Activated CD8-positive, alpha-beta memory T cell treated with anti-CD3 and anti-CD28 coated beads for 4 hours (primary cell): ENCODE measurements at places on chromosomes 5 and 9.

DNA sequence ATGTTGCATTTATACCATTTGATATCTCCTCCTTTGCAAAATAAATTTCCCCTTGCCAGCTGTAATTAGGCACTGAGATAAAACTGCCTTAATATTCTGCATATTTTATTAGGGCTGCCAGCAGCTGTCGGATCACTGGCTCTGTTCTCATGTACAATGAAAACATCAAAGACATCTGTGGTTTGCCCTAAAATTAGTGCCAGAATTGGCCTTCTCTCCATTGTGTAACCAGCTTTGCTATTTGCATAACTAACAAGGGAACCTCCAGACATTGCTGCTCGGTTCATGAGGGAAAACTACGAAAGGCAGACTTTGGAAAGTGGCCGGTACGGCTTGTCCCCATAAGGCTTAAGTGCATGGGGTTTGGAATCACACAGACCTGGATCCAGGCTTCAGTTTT, 45.5 kb upstream of the KIF2A start:
- DNase-seq: no peak

DNA sequence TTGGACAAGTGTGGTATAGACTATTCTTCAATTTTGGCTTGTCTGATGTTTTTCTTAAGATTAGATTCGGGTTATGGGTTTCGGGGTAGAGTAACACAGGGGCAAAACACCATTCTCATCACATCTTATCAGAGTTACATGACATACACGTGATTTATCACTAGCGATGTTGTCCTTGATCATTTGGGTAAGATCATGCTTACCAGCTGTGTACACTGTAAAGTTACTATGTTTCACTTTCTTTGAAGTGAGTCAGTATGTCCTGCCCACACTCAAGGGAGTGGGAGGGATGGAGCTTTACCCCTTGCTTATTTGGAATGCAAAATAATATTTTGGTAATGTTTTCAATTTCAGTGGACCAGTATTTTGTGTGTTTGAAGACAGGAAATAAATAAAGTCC, 101.8 kb upstream of the TAF11L2 start:
- no peak for DNase-seq

- no peak for DNase-seq
Measured at GRCh38 chr5:163498886-163499285, 6.5 kb upstream of the MAT2B start.

- DNase-seq: no peak
Measured at GRCh38 chr9:23887781-23888180, 61.7 kb upstream of the ELAVL2 start.

DNA sequence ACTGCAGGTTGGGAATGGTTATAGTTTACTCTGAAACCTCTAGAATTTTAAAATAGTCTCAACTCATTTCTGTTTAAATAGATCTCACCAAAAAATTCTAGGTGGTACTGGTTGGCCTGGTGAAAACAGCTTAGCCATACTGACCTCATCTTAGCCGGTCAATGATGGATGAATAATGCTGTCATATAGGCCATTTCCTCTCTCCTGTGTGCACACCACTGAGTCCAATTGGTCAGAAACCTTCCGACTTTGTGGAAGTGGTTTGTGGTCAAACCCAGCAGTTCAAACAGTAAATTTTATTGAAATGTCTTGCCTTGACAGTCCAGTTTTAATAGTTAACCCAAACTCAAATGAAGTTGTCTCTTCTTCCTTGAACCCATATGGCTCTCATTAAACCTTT, 98.6 kb downstream of the GIN1 start:
- DNase-seq: no peak

DNA sequence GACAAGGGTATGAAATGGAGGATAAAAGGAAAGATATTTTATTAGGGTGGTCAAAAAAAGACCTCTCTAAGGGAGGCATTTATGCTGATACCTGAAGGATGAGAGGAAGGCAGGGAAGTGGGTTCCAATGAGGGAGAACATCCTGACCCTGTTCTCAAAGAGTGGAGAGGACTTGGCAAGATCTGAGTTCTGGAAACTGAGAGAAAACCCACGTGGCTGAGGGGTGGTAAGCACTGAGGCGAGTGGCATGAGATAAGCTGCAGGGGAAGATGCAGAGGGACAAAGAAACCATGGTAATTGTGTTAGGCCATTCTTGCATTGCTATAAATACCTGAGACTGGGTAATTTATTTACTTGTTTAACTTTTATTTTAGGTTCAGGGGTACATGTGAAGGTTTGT, 16.8 kb downstream of the SH3RF2 start:
- DNase-seq: no peak

DNA sequence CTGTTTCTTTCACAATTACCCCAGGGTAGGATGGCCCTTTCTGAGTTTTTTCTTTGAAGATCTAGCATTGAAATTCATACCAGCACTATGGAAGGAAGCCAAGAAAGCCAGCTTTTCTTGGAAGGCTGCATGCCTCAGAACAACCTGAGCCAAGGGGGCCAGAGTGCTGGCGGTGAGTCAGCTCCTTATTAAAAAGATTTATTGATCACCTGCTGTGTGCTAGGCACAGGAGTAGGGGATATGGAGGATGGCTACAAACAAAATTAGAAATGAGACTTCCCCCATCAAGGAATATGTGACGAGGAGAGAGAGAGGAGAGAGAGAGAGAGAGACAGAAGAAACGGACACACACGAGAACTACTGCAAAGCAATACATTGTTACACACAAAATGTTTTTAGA, 184.6 kb upstream of the PUM3 start:
- no peak for DNase-seq
